Right lung (tissue), 10 donors: ENCODE measurements at places on chromosomes 3 and 15. TPM values are rescaled to one million over a fixed set of nuclear protein-coding genes. Genes with fewer than 3 reads are reported as not detected.

Gene GABRG3
- polyA plus RNA-seq: 10.2 TPM

Gene CYP1A1
- 0.30 TPM for polyA plus RNA-seq

Gene CTXN2
- not detected for polyA plus RNA-seq

Gene ABI3BP
- polyA plus RNA-seq: 88.4 TPM

Gene AP3B2
- 3.4 TPM for polyA plus RNA-seq

Gene PPP1R14D
- 0.30 TPM for polyA plus RNA-seq

Gene C3orf49
- polyA plus RNA-seq: 0.73 TPM
